ENCODE measurements at places on chromosomes 5 and 9. TPM values are rescaled to one million over a fixed set of nuclear protein-coding genes. Genes with fewer than 3 reads are reported as not detected.

Gene SCGB3A2
- not detected for total RNA-seq

Gene FGD3
- 3.3 TPM for total RNA-seq

Gene PAPPA
- total RNA-seq: 0.05 TPM

Gene TMEM171
- total RNA-seq: 5.4 TPM

Gene RMND5B
- 24.1 TPM for total RNA-seq

Gene EIF4E1B
- total RNA-seq: 0.07 TPM

Measured in HCT116 (cell line).